ENCODE measurements at places on chromosomes 5 and 9. TPM values are rescaled to one million over a fixed set of nuclear protein-coding genes. Genes with fewer than 3 reads are reported as not detected.
A peak's percentile ranks its signal among the peaks of the same experiment; 100 is the strongest.

Gene SPATA31A3
- total RNA-seq, result not detected

Gene EGFL7
- 165 TPM for total RNA-seq

Gene STPG3
- not detected for total RNA-seq

Gene DMRT3
- total RNA-seq, result not detected

Gene SV2C
- total RNA-seq, result 0.37 TPM

Gene OR1J2
- total RNA-seq, result not detected

GRCh38 chr5:137218896-137219295, 280.2 kb downstream of the SPOCK1 start:
- H3K27me3 ChIP-seq, result no peaks in the 10 kb centered on the region
- no peak overlapping the region for H3K27ac ChIP-seq
- no peaks in the 10 kb centered on the region for H3K4me1 ChIP-seq
- H3K4me3 ChIP-seq, result no peak overlapping the region
- no peaks in the 10 kb centered on the region for H3K36me3 ChIP-seq

DNA sequence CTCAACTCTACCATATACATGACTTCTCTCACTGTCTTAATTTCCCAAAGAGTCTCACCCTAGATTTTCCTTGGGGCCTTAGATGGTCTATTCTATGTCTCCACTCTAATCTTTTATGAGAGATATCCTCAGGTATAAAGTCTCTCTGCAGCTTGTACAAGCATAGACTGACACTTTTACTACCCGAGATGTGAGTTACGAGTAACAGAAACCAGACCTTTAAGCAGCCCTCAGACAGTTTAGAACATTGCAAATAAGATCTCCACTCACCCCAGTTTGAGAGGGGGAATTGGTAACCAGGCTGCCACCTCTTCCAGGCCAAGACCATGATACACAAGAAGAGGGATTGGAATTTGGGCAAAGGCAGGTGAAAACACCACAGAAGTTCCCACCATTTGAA, 542.5 kb downstream of the TLE4 start:
- H3K36me3 ChIP-seq, result no peaks in the 10 kb centered on the region
- DNase-seq, result no peak
- H3K27me3 ChIP-seq, result no peaks in the 10 kb centered on the region
- no peak overlapping the region for H3K27ac ChIP-seq
- no peaks in the 10 kb centered on the region for H3K4me1 ChIP-seq
- no peak overlapping the region for H3K4me3 ChIP-seq

GRCh38 chr9:5957166-5957565, 58.3 kb downstream of the RANBP6 start:
- no peaks in the 10 kb centered on the region for H3K27me3 ChIP-seq
- no peak for DNase-seq
- H3K4me1 ChIP-seq, result no peaks in the 10 kb centered on the region

DNA sequence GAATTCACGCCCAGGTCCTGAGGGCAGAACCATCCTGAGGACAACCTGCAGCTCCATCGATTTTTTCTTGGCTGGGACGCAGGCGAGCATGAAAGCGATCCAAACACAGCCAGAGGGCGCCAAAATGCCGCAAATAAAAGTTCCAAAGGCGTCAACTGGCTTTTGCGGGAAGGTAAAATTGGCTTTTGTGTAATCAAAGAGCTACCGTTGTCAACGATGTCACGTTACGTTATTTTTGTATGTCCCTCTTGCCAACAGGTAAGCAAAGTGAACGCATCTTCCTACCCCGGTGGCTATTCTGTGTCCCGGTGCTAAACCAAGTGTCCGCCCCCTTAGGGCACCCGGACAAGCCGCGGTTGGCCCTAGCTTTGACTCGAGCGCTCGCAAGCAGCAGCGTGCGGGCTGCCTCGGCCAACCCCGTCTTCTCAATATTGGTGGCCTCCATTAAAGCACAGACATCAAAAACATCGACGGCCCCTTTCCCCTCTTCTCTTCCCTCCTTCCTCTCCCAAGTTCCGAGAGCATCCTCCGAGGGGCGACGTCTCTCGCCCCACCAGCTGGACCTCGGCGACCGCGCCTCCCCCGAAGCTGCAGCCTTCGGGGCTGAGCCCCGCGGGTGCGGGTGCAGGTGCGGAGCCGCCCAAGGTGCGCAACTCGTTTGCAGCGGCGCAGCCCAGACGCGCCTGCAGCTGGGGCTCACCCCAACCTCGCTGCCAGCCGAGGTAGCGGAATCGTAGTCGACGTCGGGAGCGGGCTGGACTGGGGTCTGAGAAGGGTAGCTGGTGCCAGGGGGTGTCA, 1.1 kb upstream of the BASP1 start:
- H3K4me3 ChIP-seq, result peak overlapping the region; percentile 17
- no peak overlapping the region for H3K27ac ChIP-seq
- no peaks in the 10 kb centered on the region for H3K36me3 ChIP-seq

GRCh38 chr5:33441241-33442177, 744 bp downstream of the TARS1 start:
- peaks cover 54% of the 10 kb centered on the region for H3K4me1 ChIP-seq
- peak overlapping the region; percentile 95 for H3K27ac ChIP-seq
- H3K27me3 ChIP-seq, result no peaks in the 10 kb centered on the region

- no peaks in the 10 kb centered on the region for H3K4me1 ChIP-seq
- H3K27me3 ChIP-seq, result peaks cover 38% of the 10 kb centered on the region
- no peak overlapping the region for H3K4me3 ChIP-seq
Measured at GRCh38 chr5:2333291-2333690, 418.2 kb downstream of the IRX2 start.

GRCh38 chr5:154779105-154779504, 23.9 kb downstream of the LARP1 start:
- no peaks in the 10 kb centered on the region for H3K36me3 ChIP-seq
- H3K27me3 ChIP-seq, result no peaks in the 10 kb centered on the region
- DNase-seq, result no peak
- H3K27ac ChIP-seq, result no peak overlapping the region
- no peak overlapping the region for H3K4me3 ChIP-seq
- peaks cover 11% of the 10 kb centered on the region for H3K4me1 ChIP-seq

DNA sequence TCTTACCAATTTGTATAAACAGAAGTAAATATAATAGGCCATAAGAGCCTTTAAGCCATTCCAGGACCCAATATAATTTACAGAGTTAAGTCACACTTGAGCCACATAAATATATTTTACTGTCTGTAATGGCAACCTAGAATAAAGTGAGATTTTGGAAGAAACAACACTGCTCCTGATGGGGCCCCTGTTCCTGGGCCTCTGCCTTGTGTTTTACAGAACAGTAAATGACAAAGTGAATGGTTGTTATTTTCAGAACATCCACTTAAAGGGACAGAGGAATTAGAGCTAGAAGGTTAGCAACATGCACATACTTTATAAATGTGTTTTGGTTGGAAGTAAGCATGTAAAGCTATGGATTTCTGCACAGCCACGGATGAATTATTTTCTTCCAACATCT, 3.6 kb downstream of the PTGER4 start:
- peaks cover 16% of the 10 kb centered on the region for H3K36me3 ChIP-seq
- H3K4me1 ChIP-seq, result peaks cover 9% of the 10 kb centered on the region
- DNase-seq, result no peak
- H3K27me3 ChIP-seq, result peaks cover 26% of the 10 kb centered on the region
- H3K4me3 ChIP-seq, result peak overlapping the region; percentile 61

DNA sequence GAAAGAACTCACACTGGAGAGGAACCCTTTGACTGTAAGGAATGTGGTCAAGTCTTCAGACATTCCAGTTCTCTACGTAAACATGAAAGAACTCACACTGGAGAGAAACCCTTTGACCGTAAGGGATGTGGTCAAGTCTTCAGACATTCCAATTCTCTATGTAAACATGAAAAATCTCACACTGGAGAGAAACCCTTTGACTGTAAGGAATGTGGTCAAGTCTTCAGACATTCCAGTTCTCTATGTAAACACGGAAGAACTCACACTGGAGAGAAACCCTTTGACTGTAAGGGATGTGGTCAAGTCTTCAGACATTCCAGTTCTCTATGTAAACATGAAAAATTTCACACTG, 32.6 kb downstream of the MAPK9 start:
- H3K27me3 ChIP-seq, result no peaks in the 10 kb centered on the region
- H3K4me1 ChIP-seq, result no peaks in the 10 kb centered on the region
- H3K36me3 ChIP-seq, result peaks cover 100% of the 10 kb centered on the region

DNA sequence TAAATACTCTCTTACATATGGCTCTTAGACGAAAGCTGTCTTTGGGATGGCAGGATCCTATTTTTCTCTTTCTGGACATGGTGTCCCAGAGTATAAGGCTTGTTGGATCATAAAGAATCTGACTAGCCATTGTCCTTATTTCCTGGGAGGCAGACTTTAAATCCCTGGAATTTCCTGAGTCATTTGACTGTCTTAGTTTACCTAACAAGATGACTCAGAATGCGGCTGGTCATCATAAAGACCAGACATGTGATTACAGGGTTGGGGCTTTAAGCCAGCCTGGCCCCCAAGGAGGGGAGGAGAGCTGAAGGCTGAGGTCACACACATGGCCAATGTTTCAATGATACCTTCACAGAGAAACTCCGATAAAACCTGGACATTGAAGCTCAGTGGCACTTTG, 37.2 kb downstream of the FAM240B start:
- peaks cover 2% of the 10 kb centered on the region for H3K4me1 ChIP-seq
- DNase-seq, result no peak
- H3K27ac ChIP-seq, result no peak overlapping the region

DNA sequence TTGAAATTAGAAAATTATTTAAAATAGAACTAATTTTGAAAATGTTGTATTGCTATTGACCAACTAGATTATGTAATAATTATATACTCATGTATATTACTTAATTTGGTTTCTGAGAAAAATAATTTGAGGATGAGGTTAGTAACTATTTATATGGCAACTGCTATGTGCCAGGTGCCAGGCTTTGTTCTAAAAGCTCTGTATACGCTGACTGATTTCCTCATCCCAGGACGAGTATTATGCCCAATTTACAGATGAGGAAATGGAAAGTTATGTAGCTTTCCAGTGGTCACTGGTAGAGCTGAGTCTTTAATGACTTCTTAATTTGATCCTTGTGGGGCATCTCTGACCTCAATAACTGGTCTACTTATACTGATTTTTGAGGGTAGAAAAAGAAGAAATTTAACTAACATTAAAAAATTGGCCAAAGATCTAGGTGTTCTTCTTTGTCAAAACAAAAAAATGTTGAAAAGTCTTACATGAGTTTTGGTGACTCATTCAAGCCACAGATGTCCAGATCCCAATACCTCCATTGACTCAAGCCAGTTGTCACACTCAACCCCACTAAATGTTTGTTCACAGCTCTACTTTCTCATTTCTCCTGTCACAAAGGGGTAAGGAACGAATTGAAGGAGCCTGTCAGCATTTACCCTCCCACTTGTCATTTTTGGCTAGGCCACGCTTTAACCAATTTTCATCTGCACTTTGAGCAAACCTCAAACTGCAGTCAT, 228.1 kb upstream of the MEF2C start:
- H3K4me1 ChIP-seq, result no peaks in the 10 kb centered on the region
- H3K36me3 ChIP-seq, result no peaks in the 10 kb centered on the region
- H3K4me3 ChIP-seq, result no peak overlapping the region
- no peaks in the 10 kb centered on the region for H3K27me3 ChIP-seq
- no peak for DNase-seq
- no peak overlapping the region for H3K27ac ChIP-seq

DNA sequence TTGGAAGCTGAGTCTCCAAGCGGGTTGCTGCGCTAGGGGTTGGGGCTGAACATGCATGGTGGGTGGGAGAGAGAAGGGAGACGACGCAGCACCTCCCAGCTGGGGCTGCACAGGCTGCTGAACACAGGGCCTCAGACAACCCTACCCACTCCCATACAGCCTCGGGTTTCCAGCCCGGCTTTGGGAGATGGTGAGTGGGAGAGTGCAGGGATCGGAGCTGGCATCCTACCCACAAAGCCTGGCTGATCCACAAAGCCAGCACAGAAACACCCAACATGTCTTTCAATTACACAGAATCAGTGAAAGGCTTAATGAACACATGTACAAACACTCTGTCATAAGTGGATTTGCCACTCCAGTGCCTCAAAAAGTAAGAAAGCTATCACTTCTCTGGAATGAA, 64.8 kb downstream of the NSG2 start:
- H3K4me3 ChIP-seq, result no peak overlapping the region
- no peak overlapping the region for H3K27ac ChIP-seq
- no peaks in the 10 kb centered on the region for H3K4me1 ChIP-seq
- H3K36me3 ChIP-seq, result no peaks in the 10 kb centered on the region
- H3K27me3 ChIP-seq, result no peaks in the 10 kb centered on the region
- DNase-seq, result no peak

- DNase-seq, result no peak
- H3K36me3 ChIP-seq, result no peaks in the 10 kb centered on the region
- H3K4me1 ChIP-seq, result no peaks in the 10 kb centered on the region
- no peaks in the 10 kb centered on the region for H3K27me3 ChIP-seq
- H3K27ac ChIP-seq, result no peak overlapping the region
- H3K4me3 ChIP-seq, result no peak overlapping the region
Measured at GRCh38 chr5:111548348-111548950, 36.1 kb upstream of the STARD4 start.

DNA sequence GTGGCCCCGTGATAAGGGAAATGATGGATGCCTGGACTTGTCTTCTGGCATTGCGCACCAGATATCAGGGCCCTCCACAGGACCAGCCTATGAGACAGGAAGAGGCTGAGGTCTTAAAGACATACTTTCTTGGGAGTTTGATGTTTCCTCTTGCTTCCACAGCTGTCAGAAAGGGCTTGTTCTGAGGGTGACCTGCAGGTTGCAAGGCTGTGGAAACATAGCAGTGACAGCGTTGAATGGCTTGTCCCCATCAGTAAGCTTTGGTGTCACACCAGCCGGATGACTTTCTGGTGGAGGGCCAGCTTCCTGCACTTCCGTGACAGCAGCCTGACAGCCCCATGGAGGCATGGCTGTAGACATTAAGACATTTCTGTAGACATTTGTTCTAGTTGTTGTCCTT, 143.2 kb downstream of the C9orf152 start:
- H3K4me1 ChIP-seq, result peaks cover 64% of the 10 kb centered on the region
- H3K27me3 ChIP-seq, result no peaks in the 10 kb centered on the region
- H3K36me3 ChIP-seq, result no peaks in the 10 kb centered on the region
- H3K4me3 ChIP-seq, result no peak overlapping the region

GRCh38 chr9:114216081-114216480, 60.7 kb downstream of the COL27A1 start:
- no peak overlapping the region for H3K4me3 ChIP-seq
- H3K27me3 ChIP-seq, result no peaks in the 10 kb centered on the region
- no peak overlapping the region for H3K27ac ChIP-seq
- H3K4me1 ChIP-seq, result no peaks in the 10 kb centered on the region
- H3K36me3 ChIP-seq, result no peaks in the 10 kb centered on the region

GRCh38 chr5:169415948-169416347, 115.0 kb upstream of the SLIT3 start:
- no peaks in the 10 kb centered on the region for H3K36me3 ChIP-seq
- DNase-seq, result no peak
- H3K27ac ChIP-seq, result no peak overlapping the region

DNA sequence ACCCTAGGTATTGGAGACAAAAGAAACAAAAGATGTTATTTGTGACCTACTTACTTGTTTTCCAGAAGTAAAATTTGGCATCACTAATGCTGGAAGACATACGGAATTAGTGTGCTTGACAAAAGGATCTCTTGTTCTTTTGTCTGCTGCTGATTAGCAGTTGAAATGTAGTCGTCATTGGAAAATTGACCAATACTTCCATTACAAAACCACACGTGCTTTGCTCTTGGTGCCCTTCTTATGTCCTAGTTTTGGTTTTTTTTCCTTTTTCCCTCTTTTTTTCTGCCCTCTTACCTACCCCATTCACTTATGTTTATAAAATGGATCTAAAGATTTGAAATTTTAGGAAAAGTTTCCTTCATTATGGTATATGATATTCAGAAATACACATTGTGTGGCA, 197.4 kb downstream of the FER start:
- no peak for DNase-seq
- H3K36me3 ChIP-seq, result no peaks in the 10 kb centered on the region
- no peaks in the 10 kb centered on the region for H3K27me3 ChIP-seq
- no peak overlapping the region for H3K4me3 ChIP-seq
- no peaks in the 10 kb centered on the region for H3K4me1 ChIP-seq
- no peak overlapping the region for H3K27ac ChIP-seq

GRCh38 chr5:41793141-41793770, 77.0 kb downstream of the OXCT1 start:
- DNase-seq, result no peak
- no peaks in the 10 kb centered on the region for H3K4me1 ChIP-seq
- H3K27ac ChIP-seq, result no peak overlapping the region
- no peak overlapping the region for H3K4me3 ChIP-seq
- H3K36me3 ChIP-seq, result no peaks in the 10 kb centered on the region

Measured in left lung (tissue), 14 donors.